Mucosa of gallbladder (tissue), 1 donor: ENCODE measurements at places on chromosomes 2 and 18. TPM values are rescaled to one million over a fixed set of nuclear protein-coding genes. Genes with fewer than 3 reads are reported as not detected.

DNA sequence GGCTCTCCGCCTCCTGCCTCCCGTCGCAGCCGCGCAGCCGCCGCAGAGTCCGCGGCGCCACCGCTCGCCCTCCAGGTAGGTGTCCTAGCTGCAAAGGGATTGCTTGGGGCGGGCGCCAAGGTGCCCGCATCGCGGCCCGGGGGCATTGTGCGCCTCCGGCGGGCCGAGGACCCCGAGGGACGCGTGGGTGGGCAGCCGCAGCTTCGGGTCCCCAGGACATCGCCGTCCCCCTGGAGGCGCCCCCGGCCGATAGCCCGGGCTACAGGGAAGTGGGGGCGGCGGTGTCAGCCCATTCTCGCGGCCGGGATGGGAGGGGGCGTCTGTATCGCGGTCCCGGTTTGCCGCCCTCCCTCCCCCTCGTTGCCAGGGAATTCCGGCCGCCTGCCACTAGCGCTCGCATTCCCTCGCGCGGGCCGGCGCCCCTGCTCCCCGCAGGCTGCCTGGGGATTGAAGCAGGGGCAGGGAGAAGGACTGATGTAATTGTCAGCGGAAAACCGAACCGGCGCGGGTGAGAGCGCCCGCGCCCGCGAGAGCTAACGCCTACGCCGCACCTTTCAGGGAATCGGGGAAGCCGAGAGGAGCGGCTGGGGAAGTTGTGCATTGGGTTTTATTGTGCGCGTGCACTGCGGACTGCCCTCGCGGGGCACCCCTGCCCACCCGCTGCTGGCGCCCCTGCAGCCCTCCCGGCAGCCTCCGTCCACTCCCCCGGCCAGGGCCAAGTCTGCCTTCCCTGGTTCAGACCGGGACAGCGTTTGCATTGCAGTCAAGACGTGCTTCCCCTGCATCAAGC is 483 bp downstream of the OSBPL6 start:
- peak; percentile 12 for DNase-seq

The CDH2 gene
- 3.1 TPM for total RNA-seq

The ABCG5 gene
- total RNA-seq = 3.1 TPM

- DNase-seq = peak; percentile 75
Measured at GRCh38 chr18:3395466-3395865, 54.5 kb upstream of the TGIF1 start.

GRCh38 chr2:121171625-121172119 is 113.3 kb downstream of the TFCP2L1 start:
- no peak for DNase-seq

DNA sequence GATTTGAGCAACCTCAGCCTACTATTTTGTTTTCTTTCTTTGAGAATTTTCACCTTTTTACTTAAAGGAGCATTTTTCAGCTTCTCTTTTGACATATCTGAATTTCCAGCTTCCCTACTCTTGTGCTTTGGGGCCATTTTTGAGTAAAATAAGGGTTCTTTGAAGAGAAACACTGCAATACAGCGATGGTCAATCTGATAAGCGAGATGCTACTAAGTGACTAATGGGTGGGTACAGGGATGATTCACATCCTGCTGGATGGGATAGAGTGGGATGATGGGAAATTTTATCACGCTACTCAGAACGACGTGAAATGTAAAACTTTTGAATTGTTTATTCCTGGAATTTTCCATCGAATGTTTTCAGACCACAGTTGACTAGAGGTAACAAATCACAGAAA is 211.5 kb downstream of the TMEM247 start:
- DNase-seq = no peak

DNA sequence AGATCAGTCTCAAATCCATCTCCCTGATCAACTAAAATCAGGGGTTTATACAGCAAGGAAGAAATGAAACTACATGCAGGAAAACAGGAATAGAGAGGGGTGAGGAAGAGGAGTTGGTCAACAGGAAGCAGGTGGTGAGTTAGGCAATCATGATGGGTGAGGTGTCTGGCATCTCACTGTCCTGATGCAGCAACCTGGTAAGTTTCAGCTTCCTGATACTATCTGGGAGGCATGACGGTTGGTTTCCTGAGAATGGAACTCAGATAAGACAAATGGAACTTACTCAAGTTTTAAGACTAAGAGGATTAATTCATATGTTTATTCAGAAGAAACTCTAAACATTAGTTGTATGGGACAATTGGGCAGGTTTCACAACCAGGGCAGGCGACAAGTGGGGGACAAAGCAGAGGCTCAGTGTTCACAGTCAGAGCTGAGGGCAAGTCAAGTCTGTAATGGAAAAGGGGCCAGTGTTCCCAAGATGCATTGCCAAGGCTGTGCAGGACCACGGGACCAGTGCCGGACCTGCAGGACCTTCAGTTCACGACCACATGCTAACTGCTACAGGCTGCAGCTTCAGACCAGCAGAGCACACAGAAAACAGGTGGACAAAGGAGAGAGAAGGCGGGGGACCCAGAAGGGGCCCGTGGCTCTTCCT is 17.7 kb upstream of the GALM start:
- DNase-seq = no peak

The LRP1B gene
- 0.26 TPM for total RNA-seq

The LYPD1 gene
- total RNA-seq = 14.6 TPM

- DNase-seq = no peak
Measured at GRCh38 chr2:1494906-1495305, 81.6 kb downstream of the TPO start.

- DNase-seq = no peak
Measured at GRCh38 chr2:43230351-43230885, 4.0 kb upstream of the ZFP36L2 start.

DNA sequence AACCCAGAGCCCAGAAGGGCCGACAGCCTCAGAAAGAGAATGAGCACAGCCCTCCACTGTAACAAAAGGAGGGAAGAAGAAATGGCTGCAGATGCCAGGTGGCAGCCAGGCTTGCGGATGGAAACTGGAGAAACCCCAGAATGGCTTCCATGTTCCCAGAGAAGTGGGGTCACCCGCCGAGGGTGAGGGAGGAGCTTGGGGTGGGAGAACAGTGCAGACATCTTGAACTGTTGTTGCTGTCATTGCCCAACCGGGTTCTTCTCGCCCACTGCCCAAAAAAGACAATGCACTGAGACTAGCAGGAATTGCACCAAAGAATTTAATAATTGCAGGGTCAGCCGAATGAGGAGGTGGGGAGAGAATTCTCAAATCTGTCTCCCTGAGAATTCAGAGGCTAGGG is 223.2 kb upstream of the RAB6C start:
- DNase-seq = no peak

- peak; percentile 65 for DNase-seq
Measured at GRCh38 chr2:241844066-241844728, 14.5 kb downstream of the PDCD1 start.

DNA sequence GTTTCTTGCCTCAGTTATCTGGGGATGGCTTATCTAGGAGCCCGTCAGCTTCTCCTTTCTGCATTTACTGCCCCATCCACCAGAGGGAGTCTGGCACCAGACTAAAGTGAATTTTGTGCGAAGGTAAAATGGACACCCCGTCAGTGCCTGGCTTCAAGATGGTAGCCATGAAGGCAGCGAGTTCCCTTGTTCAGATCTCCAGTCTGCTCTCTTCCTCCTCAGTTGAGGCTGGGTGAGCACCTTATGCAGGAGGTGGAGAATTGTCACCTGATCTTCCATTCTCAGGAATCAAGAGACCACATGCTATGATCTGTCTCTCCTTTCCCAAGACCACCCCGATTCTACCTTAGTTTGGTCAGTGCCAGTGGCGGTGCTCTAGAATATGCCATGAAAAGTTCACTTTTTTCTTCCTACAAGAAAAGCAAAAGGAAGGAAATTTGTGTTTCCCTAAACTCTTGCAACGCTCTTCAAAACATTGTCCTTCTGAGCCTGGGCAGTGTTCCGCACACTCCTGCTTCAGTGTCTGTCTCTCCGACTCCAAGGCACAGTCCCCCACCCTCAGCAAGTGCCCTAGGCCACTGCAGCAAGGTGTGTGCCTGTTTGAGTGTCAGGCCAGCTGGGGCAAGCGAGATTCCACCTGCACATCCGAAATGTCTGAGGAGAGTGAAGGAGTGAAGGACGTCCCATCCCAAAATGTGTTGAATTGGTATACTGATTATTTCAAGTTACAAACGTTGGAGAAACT is 168.6 kb downstream of the SS18 start:
- no peak for DNase-seq

DNA sequence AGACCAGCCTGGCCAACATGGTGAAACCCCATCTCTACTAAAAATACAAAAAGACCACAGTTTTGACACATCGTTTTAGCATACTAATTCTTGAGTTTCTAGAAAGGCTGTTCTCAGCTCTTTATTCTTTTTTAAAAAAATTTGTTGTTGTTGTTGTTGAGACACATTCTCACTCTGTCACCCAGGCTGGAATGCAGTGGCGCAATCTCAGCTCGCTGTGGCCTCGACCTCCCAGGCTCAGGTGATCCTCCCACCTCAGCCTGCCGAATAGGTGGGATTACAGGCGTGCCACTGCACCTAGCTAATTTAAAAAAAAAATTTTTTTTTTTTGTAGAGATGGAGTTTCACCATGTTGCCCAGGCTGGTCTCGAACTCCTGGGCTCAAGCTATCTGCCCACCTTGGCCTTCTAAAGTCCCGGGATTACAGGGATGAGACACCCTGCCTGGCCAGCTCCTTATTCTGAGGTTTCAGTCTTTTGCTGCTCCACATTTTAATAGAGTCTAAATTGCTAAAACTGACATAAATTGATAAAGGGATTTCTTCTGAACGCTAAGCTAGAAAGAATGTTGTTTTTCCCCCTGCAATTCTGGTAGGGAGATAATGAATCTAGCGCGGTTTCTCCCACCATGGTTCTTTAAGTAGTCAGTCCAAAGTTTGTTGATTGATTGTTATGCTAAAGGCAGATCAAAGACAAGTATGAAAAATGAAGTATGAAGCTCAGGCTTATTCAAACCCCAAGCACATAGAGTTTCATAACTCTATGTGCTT is 32.6 kb upstream of the CABLES1 start:
- no peak for DNase-seq

GRCh38 chr2:8984157-8984556 is 19.3 kb downstream of the MBOAT2 start:
- DNase-seq = no peak

DNA sequence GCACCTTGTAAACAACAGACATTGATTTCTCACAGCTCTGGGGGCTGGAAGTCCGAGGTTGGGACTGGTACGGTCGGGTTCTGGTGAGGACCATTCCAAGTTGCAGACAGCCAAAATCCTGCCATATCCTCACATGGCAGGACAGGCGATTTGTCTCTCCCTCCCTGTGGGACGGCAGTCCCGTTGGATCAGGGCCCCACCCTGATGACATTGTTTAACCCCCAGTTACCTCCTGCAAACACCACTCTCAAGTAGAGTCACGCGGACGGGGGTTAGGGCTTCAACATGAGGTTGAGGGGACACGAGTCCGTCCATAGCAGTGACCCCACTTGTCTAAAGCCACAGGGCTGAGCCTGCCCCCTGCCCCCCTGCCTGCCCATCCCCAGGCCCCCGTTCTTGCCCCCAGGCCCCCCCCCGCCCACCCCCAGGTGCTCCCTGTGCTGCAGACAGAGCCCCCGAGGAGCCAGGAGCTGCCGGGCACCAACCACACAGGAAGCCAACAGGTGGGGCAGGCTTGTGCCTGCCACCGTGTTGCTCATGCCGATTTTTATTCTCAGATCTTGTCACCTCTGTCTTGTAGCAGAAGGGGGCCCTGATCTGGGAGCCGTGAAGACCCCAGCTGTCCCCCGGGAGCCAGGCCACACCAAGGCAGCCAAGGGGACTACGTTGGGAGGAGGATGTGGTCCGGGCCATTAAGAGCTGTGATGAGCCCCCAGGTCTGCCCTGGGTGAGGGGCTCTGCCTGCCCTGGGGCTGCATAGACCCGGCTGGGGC is 82.2 kb downstream of the NFATC1 start:
- no peak for DNase-seq

- DNase-seq = no peak
Measured at GRCh38 chr2:83640506-83640905, 818.6 kb downstream of the SUCLG1 start.

DNA sequence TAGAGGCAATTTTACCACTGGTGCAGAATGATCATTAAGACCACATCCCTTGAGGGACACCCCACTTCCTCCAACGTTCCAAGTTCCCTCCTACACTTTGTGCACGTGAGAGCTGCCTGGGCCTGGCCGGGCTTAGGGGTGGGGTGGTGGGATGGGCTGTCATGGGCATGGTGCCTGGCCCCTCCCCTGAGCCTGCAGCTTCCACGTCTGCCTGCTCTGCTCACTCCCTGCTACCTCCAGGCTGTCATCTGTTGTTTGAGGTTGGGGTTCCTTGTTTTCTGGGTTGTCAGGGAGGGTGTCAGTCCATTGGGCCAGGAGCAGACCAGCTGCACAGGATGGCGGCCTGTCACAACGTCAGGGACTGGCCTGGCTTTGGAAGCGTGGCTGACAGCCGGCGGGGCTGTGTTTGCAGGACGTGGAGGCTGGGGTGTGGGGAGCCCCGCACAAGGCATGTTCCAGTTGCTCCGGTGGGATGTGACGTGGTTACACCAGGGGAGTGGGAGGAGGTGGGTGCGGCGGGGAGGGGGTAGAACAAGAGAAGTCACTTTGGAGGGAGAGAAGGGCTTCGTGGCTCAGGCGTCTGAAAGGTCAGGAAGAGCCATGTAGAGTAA is 72.3 kb downstream of the RTP5 start:
- DNase-seq = no peak

- DNase-seq = no peak
Measured at GRCh38 chr2:15591373-15591691, 336 bp upstream of the DDX1 start.

DNA sequence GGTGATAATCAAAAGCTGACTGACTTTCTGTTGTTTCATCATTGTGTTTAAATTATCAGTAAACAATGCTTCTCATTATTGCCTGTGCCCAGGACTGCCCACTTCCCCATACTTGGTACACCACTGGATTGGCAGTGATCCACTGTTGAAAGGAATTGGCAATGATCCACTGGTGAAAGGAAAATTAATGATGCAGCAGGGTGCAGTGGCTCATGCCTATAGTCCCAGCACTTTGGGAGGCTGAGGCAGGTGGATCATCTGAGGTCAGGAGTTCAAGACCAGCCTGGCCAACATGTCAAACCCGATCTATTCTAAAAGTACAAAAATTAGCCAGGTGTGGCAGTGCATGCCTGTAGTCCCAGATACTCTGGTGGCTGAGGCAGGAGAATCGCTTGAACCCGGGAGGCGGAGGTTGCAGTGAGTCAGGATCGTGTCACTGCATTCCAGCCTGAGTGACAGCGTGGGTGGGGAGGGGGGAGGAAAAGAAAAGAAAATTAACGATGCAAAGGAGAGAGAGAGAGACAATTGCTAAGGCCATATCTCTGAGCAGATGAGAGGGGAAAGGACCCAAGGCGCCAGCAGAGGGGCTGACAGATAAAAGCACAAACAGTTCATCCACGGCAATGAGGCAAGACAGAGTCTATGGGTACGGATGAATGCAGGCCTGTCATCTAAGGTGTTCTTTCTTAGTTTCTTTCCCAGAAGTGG is 10.2 kb upstream of the GTF2A1L start:
- DNase-seq = no peak

The GPAT2 gene
- 3.0 TPM for total RNA-seq
